Kidney (tissue), 22 donors: ENCODE measurements at places on chromosomes 7 and 10. TPM values are rescaled to one million over a fixed set of nuclear protein-coding genes. Genes with fewer than 3 reads are reported as not detected.

SLC26A3 gene
- 0.32 TPM for polyA plus RNA-seq

SPDYE5 gene
- polyA plus RNA-seq: not detected

DNA sequence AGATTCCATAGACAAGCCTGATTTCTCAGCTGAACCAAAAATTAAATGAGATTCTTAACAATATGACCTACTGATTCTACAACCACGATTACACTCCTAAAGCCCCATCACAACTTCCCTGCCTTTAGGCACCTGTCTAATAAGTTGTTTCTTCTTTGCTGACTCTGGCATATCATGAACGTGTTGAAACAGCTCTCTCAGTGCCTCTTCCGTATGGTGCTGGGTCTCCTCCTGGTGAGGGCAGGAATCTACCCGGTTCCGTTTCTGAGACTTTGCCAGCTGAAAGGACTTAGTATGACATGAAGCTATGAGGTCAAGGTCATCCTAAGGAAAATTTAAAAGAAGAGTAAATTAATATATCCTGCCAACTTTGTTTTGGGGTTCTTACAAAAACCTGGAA lies 48.6 kb downstream of the ARHGAP19 start:
- DNase-seq: no peak

DNA sequence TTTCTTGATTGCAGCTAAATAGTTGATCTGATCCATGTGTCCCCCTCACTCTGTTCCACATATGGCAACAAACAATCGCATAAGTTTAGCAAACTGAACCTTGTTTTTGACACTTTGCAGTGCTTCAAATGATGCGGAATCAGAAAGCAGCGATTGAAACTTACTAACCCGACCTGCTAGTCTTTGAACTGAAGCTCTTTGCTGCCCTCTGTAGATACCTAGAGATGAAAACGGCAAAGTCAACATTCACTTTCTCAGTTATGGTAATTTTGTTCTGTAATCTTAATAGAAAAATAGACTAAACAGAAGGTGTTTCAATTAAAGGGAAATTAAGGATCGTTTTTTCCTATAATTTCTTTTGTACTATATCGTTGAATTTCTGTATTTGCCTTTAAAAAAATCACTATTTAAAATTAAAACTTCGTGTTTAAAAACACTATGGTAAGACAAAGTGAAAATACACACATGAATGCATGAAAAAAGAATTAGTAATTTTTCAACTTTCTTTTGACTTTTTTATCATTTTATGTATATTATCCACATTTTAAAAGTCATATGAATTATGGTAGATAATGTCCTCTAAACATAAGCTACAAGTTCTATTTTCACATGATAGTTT lies 276.5 kb downstream of the MAGI2 start:
- peak; percentile 57 for DNase-seq

DNA sequence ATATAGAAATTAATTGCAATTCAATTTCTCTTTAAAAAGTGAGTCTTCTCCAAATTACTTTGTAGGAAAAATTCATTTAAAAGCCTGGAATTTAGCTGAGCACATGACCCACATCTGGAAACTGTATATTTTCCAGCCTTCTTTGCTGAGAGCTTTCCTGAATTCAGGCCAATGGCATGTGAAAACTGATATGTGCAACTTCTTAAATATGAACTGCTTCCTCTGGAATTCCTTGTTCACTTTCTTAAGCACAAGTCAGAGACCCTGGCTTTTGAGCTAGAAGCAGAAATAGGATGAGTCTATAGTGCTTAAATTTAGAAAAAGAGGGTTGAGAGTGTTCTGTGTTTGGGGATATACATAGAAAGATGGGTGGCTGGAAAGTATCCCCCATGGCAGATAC lies 365.1 kb upstream of the MTPN start:
- no peak for DNase-seq

- DNase-seq: peak; percentile 69
Observed at GRCh38 chr10:125344573-125345171, 184.3 kb upstream of the CTBP2 start.
